Right atrium auricular region (tissue), 2 donors: ENCODE measurements at places on chromosomes 5 and 9.

GRCh38 chr5:73441378-73441777 is 7.2 kb downstream of the FOXD1 start:
- DNase-seq, result no peak

DNA sequence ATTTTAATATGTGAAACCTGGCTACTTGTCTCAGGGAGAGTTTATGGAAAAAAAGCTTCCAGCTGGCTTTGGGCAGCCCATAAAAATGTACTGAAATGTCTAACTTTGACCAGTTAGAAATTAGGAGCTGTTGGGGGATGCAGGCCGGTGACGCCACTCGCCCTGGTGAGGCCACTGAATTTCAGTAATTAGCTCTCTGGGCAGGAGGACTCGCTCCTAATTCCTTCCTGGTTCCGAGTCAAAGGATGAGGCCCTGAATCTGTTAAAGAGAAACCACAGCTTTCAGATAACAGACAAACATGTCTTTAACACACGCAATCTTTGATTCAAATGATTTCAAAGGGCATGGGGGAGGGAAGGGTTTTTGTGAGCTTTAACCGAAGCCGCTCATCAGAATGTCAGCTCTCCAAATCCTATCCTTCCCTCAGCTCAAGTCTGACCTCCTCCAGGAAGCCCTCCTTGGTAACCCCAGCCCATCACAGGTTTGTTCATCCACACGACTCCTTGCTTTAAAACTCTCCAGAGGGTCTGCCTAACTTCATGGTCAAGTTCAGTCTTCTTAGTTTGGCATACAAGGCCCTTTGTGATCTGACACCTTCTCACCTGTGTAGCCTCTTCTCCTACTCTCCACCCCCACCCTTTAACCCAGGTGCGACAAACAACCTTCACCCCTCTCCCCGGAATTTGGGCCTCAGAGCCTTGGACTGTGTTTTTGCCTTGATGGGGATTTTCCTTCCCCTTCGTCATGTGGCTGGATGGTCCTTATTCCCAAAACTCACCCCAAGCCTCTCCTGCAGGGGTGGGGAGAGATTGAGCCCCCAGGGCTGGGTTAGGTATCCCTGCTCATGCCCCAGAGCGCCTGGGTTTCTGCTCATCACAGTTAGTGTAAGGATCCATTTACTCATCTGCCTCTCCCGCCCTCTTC is 13.6 kb upstream of the PHF19 start:
- DNase-seq, result no peak

DNA sequence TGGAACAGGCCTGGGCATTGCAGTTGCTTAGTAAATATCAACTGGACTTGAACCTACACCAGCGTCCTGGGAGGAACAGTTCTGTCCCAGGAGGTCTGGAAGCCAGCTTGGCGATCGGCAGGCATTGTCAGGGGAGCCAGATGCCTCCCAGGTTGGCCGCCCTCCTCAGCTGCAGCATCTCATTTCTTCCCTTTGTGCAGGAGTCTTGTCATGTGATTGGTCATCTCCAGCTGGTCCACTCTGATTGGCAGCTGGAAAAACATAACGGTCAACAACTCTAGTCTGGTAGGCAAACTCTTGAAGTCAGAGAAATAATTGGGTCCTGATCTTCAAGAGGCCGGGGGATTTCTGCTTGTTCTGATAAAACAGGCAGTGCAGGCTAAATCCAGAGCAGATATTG is 29.6 kb upstream of the NCS1 start:
- DNase-seq, result no peak

DNA sequence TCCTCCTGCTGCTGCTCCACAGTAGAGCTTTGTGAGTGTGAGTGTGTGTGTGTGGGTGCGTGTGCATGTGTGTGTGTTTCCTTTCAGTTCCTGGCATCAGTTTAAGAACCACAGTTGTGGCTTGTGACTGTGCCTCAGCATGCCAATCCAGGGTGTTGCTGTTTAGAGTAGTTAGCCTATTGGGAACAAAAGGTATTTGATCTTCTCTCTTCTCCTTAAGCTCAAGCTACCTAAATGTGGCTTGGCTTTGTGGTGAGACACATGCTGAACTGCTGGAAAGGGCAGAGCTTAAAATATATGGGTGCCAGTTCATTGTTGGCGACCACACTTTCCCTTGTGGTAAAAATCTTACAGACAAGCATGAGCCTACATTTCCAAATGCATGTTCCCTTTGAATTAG is 116.6 kb upstream of the BNC2 start:
- no peak for DNase-seq
